ENCODE measurements at places on chromosomes 2 and 18.
A peak's percentile ranks its signal among the peaks of the same experiment; 100 is the strongest.

- DNase-seq: no peak
These were observed 48.2 kb upstream of the POLE4 start for GRCh38 chr2:74910245-74910644.

DNA sequence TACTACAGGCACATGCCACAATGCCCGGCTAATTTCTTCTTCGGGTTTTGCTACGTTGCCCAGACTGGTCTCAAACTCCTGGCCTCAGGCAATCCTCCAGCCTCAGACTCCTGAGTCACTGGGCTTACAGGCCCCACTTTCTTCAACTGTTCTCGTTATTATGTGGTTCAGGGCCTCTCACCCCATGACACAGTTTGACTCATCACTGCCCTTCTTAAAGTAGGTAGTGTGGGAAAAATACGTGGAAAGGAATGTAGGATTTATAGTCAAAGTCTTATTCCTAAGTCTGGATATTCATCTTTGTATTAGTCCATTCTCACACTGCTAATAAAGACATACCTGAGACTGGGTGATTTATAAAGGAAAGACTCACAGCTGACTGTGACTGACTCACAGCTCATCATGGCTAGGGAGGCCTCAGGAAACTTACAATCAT is 19.4 kb downstream of the CENPA start:
- DNase-seq: peak; percentile 100

DNA sequence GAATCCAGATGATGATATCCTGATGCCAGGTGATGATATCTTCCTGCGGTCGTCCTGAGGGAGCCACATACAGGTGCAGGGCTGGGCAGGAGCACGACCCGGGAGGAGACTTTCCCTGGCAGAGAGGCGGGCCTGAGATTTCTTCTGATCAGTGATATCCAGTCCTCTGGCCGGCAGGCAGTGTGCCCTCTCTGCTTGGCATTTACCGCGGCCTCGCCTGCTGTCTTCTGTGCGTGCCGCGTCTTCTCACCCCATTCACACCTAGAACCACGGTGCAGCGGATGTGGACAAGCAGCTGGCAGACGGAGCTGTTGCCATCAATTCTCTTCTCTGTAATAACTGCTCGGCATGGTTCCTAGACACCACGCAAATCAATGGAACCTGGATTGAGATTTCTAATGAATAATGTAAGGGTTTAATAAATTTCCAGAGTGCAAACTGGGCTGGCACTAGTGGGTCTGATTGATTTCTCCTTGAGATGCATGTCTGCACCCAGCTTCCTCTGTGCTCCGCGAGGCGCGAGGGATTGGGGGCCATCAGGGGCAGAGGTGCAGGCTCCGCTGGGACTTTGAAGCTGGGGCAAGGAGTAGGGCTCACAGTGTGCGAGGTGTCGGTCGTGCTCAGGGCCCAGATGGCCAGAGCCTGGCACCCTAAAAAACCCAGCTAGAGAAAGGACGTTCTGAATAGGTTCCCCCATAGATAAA is 208.9 kb upstream of the HDAC4 start:
- DNase-seq: no peak

DNA sequence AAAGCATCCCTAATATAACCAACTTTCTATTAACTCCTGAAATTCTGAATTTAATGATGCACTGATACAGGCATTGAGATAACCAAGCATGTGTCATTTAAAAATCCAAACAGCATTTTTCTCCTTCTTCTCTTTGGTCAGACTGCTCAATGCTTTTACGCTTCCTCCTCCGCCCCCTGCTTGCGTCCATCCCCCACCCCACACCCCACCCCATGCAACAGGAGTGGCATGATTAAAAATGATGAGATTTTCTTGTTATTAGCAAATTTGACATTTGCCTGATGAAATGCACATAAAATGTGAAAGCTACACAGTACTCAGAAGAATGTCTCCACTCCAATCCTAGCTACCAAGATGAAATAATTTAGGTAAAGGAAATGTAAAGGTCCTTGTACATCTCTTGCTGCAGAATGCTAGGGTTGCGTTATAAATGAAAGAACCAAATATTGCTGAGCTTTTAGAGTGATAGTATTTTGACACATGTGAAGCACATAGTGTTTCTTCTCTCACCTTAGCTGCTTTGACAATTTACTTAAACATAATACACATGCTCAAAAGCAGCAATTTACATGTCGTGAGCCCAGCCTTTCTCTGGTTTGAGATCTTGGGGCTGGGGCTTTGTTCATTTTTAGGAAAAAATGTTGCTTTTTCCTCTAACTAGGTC is 263.8 kb downstream of the MEIS1 start:
- DNase-seq: no peak

GRCh38 chr2:150465703-150466569 is 21.5 kb downstream of the RND3 start:
- no peak for DNase-seq

DNA sequence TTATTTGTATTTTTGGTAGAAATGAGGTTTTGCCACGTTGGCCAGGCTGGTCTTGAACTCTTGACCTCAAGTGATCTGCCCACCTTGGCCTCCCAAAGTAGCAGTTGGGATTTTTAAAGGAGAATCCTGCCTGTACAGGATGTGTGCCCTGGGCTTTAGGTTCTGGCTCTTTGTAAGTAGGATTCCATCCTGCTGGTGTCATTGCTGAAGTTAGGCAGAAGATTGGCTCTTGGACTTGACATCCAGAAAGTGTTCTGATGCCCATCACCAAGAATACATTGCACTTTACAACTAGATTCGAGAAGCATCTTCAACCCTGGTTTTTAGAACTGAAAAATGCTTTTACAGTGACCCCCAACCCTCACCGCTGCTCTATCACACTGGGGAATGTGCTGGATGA is 4.4 kb upstream of the TWIST2 start:
- no peak for DNase-seq

DNA sequence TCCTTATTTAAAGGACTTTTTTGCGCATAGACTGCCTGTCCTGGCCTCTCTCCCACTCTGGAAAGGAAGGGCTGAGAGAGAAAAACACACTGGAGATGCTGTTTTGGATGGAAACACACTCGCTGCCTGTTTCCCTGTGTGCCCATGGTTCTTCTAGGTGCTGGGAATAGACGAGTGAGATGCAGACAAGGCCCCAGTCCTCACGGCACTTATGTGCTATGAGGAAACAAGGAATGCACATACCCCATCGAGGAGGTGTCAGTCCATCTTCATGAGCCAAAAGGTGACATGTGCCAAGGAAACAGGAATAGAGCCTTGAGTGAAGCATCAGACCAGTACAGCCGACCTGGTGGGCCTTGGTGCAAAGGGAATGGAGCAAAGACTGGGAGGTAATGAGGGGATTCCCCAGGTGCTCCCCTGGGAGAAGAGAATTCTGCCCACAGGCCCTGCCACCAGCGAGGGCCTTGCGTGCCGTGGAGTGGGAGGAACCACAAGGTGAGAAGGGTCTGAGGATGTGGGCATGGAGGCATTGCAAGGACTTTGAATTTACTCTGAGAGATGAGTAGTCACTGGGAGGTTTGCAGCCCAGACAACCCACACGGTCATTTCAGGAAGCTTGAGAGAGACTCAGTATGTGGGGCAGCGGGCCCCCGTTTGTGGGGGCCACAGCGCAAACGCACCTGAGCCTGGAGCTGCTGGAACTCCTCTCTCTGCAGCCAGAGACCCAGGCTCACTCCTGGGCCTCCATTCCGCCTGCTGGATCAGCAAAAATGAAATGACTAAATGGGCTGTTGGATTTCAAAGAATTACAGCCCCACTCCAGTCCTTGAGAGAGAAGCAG is 197.5 kb upstream of the COPS8 start:
- no peak for DNase-seq

DNA sequence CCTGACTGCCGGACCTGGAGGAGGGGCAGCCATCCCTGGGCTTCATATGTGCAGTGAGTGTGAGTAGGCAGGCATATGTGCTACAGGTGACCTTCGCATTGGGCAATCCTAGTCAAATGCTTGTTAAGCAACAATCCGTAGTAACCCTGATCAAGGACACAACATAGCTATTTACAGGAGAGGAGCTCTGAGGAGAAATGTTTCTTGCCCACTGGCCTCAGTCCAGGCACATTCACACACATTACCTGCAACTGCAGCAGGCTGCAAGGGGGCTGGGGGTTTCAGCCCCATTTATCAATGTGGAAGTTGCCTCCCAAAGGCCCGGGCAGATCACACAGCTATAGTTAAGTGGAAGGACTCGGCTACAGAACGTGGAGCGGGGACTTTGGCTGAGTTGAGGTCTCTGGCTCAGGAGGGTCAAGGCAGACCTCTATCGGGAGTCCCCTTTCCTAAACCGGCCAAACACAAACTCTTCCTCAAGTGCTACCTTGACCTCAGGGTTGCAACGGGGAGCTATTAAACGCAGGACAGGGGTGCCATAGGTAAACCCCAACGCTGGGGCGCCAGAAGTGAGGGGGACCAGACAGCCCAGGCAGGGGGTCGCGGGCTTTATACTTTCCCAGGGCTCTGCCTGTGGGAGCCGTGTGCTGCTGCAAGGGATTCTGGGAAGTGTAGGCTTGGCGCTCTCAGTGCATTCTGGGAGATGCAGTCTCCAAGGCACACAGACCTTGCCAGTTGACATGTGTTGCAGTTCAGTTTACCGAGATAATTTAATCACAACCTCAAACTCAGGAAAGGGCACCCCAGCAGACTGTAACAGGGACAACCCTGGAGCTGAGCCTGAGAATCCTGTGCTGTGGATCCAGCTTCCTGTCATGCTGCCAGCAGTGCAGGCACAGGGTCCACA is 9.4 kb downstream of the KHK start:
- no peak for DNase-seq

- no peak for DNase-seq
These were observed 33.8 kb upstream of the POLE4 start for GRCh38 chr2:74924463-74925265.

DNA sequence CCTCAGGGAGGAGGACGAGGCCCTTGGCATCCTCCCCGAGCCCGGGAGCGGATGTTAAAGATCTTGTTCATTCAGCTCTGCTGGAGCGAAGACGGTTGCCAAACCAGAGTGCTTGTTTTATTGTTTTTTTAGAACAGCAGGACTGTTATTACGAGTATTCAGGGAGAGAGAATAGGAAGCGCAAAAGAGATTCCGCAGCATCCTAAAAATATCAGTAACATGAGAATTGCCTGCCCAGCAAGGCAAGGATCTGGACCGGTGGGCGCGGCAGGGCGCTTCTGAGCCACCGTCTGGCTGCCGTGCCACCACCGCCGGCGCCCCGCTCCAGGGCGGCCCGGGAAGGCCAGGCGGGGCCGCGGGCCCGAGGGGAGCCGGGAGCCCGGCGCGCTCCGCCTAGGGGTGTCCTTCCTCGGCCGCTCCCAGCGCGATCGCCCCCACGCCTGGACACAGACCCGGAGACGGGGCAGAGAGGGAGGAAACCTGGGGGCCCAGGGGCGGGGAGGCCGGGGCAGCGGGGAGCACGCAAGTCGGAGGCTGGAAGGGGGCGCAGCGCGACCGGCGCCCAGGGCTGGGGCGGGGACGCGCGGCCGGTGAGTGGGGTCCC is 843 bp downstream of the CYS1 start:
- no peak for DNase-seq

DNA sequence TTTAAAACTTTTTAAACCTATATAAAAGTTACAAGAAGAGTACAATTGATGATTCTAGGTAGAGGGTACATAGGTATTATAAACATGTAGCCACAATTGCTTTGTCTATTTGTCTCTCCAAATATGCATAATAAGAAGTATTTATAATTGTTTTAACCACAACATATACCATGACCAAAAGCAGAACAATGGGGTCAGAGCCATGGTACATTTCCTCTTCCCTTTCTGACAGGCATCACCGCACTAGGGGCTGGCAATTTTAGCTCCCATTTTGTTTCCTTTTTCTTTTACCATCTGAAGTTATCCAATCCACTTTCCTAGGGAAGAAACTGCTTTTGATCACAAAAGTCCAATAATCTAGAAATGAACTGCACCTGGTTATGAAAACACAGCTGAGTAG is 49.3 kb downstream of the TMX3 start:
- no peak for DNase-seq

GRCh38 chr2:149617476-149617875 is 29.9 kb upstream of the MMADHC start:
- no peak for DNase-seq

GRCh38 chr2:174608866-174609214 is 11.2 kb upstream of the WIPF1 start:
- no peak for DNase-seq

GRCh38 chr2:79799729-79800128 is 286.9 kb downstream of the CTNNA2 start:
- DNase-seq: no peak

DNA sequence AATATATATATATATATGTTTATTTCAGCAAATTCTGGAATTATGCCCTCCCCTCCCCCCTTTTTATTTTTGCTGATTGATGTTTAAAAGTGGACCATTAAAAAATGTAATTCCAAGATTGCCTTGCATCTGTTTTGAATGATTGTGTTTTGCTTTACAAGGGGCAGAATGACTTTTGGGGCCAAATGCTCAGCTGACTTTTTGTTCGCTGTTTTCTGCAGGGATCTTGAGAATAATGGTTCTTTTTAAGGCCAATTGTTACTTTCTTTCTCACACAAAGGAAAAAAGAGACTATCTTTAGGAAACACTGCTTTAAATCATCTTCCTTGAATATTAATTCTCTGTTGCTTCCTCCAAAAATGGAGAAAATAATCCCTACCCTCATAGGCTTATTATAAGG is 95.9 kb downstream of the FMNL2 start:
- DNase-seq: no peak

GRCh38 chr2:20415511-20415918 is 31.4 kb upstream of the RHOB start:
- DNase-seq: peak; percentile 73

DNA sequence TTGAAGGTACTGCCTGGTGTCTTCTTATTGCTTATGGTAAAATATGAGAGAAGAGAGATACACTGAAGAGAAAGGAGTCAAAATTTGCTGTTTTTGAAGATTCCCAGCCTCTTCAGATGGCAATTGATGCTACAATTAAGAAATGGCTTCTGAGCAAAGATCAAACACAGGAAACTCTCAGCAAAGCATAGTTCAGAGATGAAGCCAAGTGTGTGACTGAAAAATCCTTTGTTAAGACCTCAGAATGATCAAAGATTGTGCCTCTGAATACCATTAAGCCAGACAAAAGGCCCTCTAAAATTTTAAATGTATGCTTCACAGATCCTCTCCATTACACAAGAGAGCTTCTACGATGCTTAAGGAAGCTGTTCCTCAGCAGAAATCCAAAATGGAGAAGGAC is 216.3 kb downstream of the UXS1 start:
- DNase-seq: no peak

DNA sequence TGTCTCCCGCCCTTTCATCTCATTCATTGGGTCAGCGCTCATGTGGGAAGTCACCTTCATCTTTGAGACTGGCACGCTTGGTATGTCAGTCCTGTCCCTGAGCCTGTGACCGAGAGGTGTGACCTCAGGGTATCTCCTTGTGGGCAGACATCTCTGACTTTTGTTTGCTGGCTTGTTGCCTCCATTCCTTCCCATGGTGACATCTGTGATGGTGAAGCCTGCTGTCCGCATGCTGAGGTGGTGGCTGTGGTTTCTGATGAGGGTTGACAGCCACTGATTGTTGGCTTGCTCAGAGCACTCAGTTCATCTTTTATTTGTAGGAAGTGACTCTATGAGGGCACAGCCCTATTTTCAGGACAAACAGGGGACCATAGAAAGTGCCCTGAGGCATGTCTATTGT is 139.2 kb downstream of the SLC4A3 start:
- DNase-seq: no peak
